ENCODE measurements at places on chromosomes 5 and 9. TPM values are rescaled to one million over a fixed set of nuclear protein-coding genes. Genes with fewer than 3 reads are reported as not detected.

The SLC4A9 gene
- total RNA-seq = not detected

The CDH10 gene
- total RNA-seq = 8.6 TPM

The PRUNE2 gene
- 0.35 TPM for total RNA-seq

The ORM2 gene
- total RNA-seq = not detected

The MLANA gene
- total RNA-seq = not detected

The FOXD4L4 gene
- 0.07 TPM for total RNA-seq

The IL3 gene
- total RNA-seq = not detected

The BTNL8 gene
- 0.32 TPM for total RNA-seq

The OMD gene
- not detected for total RNA-seq

The IL13 gene
- total RNA-seq = not detected

The TSLP gene
- 3.3 TPM for total RNA-seq

The ARL14EPL gene
- total RNA-seq = not detected

The NR5A1 gene
- not detected for total RNA-seq

The LPAR1 gene
- total RNA-seq = 1.2 TPM

The SPOCK1 gene
- 222 TPM for total RNA-seq

The SPARC gene
- total RNA-seq = 0.45 TPM

The KLF4 gene
- 100 TPM for total RNA-seq

The PKN3 gene
- 5.9 TPM for total RNA-seq

The C1QTNF3 gene
- total RNA-seq = 0.69 TPM

GRCh38 chr5:38466424-38467189 lies 89.8 kb downstream of the LIFR start:
- DNase-seq = peak; percentile 100

GRCh38 chr5:120463991-120464626 lies at the start of gene PRR16:
TSS of gene PRR16 (plus strand) at chr5:120464300.
- DNase-seq = peak; percentile 49

DNA sequence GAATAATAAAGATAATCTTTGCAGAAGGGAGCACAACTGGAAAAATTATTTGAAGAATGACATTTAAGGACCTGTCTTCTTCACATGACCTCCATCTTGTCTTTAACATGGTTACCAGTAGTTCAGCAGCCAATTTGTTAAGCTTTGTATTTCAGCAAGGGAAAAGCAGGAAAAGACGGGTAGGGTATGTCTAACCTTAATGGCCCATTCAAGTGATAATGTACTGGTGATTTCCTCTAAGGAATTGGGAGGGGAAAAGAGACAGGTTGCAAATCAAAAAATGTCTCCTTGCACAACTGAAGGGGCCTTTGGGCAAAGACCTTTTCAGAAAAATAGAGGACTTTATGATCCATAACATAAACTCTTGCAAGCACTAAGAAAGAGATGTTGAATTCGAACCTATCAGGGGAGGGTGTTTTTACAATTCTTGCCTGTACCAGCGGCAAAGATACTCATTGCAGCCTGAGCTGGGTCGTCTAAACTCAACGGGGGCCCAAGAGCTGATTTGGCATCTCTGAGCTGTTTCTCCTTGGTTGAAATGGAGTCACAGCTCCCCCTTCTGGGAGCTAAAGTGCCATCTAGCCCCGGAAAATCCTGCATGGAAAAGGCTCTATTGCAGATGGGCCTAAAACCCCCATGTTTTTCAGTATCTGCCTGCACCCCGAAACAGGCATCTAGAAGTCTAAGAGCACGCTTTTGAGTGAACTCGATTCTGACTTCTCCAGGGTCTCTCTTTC lies 3.8 kb downstream of the BRINP1 start:
- DNase-seq = peak; percentile 38

DNA sequence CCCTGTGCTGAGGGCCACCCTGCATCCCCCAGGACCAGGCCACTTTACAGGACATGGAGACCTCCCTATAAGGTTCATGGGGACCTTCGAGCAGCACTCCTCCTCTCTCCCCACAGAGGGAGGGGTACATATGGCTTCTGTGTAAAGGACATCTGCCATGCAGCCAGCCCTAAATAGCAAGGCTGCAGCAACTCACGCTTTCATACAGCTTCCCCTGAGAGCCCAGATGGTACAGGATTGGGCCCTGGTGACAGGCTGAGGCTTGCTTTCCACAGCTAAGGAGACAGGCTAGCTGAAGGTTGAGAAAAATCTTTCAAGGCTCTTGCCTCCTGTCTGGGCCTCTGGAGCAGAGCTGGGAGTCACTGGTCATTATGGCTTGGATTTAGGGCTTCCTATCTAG lies 147.0 kb upstream of the ZNF366 start:
- no peak for DNase-seq

- DNase-seq = no peak
These were observed 58.3 kb downstream of the BNC2 start for GRCh38 chr9:16811987-16812685.

DNA sequence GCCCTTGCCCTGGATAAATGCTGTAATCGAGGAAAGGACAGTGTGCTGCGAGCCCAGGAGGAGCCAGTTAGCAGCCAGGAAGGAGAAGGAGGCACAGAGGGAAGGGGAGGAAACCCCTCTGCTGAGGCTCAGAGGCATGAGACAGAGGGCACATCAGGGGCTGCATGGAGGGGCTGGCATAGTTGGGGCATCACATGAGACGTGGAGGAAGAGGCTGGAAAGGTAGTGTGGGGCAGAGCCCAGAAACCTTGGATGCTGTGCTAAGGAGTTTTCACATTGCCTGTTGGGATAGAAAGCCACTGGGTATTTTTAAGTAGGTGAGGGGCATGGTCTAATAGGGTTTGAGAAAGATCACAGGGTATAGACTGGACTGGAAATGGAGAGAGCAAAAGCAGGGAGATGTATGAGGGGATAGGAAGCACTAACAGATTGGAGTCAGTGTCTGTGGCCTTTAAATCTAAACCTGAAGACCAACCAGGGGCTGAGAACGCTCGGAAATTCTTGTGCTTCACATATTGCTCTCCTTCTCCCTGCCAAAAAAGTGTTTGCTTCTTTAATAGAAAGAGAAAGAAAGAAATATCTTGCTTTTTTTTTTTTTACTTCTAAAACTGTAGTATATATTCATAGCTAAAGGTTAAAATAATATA lies 33.0 kb upstream of the ANGPTL2 start:
- no peak for DNase-seq

DNA sequence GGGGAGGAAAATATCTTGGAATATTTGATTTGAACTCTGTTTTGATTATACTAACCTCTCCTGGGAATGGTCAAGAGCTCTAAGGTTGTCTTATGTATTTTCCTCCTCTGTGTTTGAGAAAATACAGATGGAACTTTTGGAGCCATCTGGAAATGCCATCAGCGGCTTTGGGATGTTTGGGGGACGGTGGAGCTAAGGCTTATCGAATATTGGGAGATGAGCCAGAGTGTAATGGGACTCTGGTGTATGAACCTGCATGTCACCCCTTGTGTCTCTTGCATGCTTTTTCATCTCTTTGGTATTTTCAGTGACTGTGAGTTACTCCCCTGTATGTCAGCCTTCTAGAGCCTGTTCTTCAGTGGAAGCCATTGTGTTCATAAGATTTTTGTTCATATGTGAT lies 180.0 kb upstream of the OTULINL start:
- DNase-seq = no peak

GRCh38 chr5:115838885-115839518 lies 2.4 kb downstream of the ATG12 start:
- peak; percentile 51 for DNase-seq

- no peak for DNase-seq
These were observed 63.6 kb downstream of the NIPBL start for GRCh38 chr5:36939969-36940858.

GRCh38 chr5:40841068-40841805 lies at the start of gene CARD6:
TSS of gene CARD6 (plus strand) at chr5:40841367. CDS start at chr5:40841383, 16 bp downstream.
- DNase-seq = peak; percentile 56

GRCh38 chr5:131633830-131634229 lies 1.2 kb downstream of the RAPGEF6 start:
- DNase-seq = no peak

- DNase-seq = no peak
These were observed 32.8 kb upstream of the ADAMTS2 start for GRCh38 chr5:179378116-179378440.

DNA sequence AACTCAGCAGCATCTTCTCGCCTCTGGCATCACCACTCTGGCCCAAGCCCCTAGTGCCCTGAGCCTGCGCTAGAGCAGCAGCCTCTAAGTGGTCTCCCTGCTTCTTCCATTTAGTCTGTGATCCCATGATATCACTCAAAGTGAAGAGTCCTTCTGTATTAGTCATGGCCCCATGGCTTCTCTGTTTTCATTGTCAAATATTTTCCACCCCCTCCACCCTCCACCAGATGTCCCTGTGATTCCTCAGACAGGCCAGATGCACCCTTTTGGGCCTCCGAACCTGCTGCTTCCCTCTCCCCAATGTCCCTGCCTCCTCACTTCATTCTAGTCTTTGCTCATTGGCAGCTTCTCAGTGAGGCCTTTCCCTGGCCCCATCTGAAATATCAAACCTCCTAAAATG lies 299.2 kb downstream of the SPOCK1 start:
- no peak for DNase-seq

- no peak for DNase-seq
These were observed 36.3 kb upstream of the HSD17B3 start for GRCh38 chr9:96338299-96338698.

- DNase-seq = no peak
These were observed 121.6 kb upstream of the PPP1R26 start for GRCh38 chr9:135357863-135358551.

- no peak for DNase-seq
These were observed 97.8 kb upstream of the CPLX2 start for GRCh38 chr5:175773534-175774070.

DNA sequence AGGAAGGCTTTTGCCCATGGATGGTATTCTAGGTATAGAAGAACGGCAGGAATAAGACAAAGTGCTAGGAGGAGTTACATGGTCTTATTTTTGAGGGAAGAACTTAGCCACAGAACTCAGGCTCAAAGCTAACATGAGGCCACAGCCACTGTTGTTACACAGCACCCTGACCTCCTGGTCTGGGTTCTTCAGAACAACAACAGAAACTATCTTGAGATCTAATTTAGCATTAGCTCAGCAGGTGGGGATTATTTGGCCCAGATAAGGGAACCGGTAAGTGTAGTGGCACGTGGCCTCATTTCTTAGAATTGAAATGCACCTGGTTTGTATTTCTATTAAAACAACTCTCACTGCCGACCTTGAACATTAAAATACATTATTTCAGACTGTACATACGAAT lies 1168.7 kb upstream of the SEMA6A start:
- no peak for DNase-seq

- DNase-seq = no peak
These were observed 93.1 kb downstream of the ZNF622 start for GRCh38 chr5:16372493-16372892.

DNA sequence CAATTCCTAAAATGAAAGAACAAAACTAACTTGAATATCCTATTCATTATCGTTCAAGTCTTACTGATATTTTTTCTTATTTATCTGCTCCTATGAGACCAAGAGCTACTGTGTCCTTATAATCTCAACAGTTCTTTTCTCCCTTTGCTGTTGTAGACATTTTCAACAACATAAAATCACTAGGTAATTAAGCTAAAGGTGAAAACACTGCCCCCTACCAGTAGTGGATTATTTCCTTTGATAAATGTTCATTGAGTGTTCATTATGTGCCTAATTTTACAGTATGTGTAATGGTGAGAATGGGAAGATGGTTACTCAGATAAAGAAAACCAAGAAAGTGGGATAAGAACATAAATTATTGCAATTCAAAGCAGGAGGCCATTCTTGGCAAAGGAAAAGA lies 41.4 kb upstream of the PAPPA start:
- DNase-seq = peak; percentile 17

GRCh38 chr9:105066275-105066865 lies 138.4 kb upstream of the ABCA1 start:
- DNase-seq = no peak

DNA sequence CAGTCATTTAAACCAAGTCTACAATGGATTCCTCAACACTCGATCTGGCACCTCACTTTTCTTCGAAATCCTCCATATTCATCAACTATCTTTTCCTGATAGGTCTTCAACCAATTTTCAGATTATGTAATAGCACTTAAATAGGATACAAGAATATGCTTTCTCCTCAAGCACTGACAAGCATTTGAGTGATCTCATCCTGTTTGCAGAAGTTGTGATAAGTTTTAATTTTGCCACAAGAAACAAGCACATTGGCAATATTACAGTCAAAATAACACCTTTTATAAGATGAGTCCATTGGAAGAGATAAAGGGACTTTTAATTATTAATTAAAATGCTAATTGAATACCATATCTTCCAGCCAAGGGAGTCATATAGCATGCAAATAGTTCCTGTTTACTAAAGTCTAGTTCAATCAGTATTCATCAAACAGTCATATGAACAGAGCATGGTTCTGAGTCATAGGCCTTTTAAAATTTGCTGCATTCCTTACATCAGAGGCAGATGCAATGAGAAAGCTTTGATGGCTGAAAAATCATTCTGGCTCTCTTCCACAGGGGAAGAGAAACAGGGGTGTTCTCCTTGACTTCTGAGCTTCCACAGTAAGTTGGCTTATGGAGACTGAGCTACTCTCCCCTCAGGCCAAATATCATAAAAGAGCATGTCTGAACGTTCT lies 32.7 kb upstream of the ZCCHC9 start:
- DNase-seq = peak; percentile 6

DNA sequence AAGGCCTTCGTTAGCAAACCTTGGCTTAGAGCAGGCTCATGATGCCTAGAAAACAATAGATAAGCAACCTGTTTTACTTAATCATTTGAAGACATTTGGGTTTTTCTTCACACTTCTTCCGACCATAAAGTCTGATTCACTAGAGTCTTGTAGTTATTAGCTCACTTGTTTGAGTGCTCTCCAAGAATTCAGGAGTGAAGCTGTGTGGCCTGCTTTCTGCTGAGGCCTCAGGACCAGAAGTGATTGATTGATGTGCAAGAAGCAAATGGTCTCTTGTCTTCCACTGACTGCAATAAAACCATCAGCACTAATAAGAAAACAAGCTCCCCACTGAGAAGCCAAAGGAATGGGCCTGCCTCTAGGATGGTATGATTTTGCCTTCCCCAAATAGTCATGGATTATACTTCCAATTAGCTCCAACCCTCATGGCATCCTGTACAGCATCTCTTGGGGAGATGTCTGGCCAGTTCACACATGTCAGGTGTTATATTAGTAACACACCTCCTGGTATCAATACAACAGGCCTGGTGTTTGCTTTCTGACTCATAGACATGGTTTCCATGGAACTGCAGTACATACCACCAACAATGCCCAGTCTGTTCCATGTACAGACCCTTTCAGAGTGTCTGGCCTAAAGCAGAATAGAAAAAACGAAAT lies 317.6 kb downstream of the CWC27 start:
- no peak for DNase-seq

GRCh38 chr5:74949976-74950375 lies 83.8 kb upstream of the FAM169A start:
- no peak for DNase-seq

GRCh38 chr5:138180841-138181240 lies 1.9 kb downstream of the KIF20A start:
- no peak for DNase-seq

Measured in NCI-H460 (cell line).